T-cell (primary cell): ENCODE measurements at places on chromosomes 5 and 9. TPM values are rescaled to one million over a fixed set of nuclear protein-coding genes. Genes with fewer than 3 reads are reported as not detected.

Gene DBH
- total RNA-seq = 0.78 TPM

Gene SLC6A19
- total RNA-seq = not detected

Gene ABLIM3
- not detected for total RNA-seq

Gene IGIP
- total RNA-seq = 9.7 TPM

Gene EGR1
- 6.8 TPM for total RNA-seq

Gene ZNF354C
- total RNA-seq = 9.3 TPM

GRCh38 chr9:132997591-132997990 is 19.1 kb downstream of the GFI1B start:
- DNase-seq = no peak

GRCh38 chr9:2087500-2088313 is 72.6 kb downstream of the SMARCA2 start:
- no peak for DNase-seq

DNA sequence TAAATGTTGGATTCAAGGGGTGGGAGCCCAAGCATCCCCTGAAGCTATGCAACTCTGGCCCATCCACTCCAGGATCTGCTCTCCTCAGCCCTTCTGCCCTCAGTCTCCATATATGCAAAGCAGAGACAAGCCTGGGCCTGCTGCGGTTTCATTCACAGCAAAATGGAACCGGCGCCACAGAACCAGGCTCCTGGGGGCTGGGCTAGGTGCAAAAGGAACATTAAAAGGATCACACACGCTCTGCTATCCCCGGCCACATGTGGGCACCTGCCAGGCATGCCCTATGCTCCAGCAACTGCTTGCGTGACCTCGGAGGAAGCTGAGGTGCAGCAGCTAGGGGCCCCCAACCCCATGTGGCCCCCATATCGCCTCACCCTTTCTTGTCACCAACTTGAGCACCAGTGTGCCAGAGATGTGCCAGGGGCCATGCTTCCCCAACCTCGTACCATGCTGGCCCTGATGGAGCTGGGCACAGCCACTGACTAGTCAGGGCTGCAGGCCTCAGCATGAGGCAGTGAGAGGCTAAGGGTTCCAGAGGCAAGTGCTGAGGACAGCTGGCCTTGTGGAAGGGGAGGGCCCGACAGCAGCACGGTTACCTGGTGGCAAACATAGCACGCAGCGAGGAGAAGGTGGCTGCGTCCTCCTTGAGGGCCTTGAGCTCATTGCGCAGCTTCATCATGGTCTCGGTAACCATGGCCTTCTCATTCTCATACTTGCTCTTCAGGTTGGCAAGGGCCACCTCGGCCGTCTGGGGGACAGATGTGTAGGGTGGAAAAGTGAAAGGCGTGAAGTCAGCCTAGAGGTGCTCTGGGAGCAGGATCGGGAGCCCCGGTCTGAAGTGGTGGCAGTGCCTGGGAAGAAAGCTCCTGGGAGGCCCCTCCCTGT is 47.2 kb downstream of the BICD2 start:
- no peak for DNase-seq

- no peak for DNase-seq
These were observed 76.0 kb downstream of the VAV2 start for GRCh38 chr9:133916159-133916541.

GRCh38 chr9:17799369-17799768 is 220.5 kb downstream of the SH3GL2 start:
- no peak for DNase-seq

GRCh38 chr9:114954956-114955582 is 24.7 kb upstream of the TNFSF8 start:
- DNase-seq = no peak

DNA sequence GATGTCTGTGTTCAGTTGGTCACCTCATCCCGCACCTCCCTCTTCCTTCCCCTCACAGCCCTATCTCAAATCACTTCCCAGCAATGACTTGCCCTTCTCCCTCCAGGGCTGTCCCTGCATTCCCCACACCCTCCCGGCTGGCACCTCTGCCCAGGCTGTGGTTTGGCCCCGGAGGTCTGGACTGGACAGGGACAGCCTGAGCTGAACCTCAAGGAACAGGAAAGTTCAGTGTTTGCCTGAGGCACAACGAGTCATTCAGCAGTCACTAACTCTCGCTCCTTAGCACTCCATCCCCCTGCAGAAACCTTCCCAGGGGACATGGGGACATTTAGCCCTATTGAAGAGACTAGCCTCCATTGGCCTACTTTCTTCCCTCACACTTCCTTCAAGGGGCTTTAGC is 58.3 kb upstream of the MAP3K1 start:
- no peak for DNase-seq

DNA sequence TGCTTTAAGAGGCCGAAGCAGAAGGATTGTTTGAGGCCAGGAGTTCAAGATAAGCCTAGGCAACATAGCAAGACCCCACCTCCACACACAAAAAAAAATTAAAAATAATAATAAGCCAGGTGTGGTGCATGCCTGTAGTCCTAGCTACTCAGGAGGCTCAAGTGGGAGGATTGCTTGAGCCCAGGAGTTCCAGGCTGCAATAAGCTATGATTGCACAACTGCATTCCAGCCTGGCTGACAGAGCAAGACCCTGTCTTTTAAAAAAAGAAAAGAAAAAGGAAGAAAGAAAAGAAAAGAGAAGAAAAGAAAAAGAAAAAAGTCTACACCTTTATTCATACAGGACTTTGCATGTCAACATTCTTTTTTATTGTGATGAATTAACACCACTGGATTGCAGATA is 2125.8 kb downstream of the MAT2B start:
- no peak for DNase-seq

- peak; percentile 86 for DNase-seq
These were observed at the start of gene SPEF2 for GRCh38 chr5:35617435-35618303. SPEF2 (plus strand) TSS chr5:35617863; CDS start chr5:35617998, 135 bp downstream.
